ENCODE measurements at places on chromosomes 7 and 10.
A peak's percentile ranks its signal among the peaks of the same experiment; 100 is the strongest.

DNA sequence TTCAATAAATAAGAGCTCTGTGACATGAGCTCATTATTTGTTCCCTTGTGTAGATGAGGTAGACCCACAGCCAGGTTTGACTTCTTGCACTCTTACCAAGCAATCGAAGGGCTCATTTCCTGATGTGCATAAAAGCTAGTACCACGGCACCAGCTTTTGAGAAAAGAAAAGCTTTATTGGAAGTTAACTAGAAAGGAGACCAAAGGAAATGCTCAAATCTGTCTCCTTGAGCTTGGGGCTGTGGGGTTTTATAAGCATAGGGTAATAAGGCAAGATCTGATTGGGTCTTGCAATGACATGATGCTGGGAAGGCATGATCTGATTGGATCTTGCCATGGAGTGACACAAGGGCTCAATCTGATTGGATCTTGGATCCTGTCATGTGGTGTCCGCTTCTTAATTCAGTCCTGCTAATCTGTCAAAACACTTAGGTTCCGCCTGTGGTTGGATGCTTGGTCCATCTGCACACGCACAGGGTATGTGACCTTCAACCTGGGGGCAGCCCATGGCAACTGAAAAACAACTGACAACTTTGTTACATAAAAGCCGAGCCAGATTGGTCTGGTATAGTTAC, 47.8 kb upstream of the FRMD4A start:
- no peak for DNase-seq

DNA sequence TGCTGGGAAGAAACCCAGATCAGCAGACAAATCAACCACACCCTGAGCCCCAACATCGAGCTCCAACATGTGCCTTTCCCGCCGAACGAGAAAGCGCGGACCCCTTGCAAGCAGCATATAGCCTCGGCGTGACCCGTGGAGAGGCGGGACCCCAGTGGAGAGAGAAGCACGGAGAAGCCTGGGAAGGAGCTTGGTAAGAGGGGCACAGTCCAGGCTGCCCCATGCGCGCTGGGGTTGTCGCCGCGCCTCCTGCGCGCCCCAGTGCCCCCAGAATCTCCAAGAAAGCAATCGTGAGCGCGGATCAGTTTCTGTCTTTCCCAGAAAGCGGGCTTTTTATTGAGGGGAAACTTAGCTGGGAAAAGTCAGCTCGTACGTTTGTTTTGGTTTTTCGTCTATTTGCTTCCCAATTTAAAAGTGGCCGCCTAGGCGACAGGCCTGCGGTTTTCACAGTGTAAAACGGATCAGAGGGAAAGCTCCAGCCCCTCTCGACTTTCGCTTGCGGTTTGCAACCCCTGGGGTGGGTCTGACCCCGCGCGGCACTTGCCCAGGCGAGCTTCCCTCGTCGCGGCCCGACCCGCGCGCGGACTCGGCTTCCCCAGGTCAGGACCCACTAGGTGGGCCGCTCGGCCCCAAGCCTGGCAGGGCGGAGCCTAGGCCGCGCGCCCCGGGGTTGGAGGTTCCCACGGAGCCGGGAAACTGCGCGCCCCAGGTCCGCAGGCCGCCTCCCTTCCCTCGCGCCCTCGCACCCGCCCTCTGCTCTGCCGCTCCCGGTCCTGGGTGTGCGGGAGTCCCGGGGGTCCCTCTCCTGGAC, 31.1 kb downstream of the SKIDA1 start:
- peak; percentile 7 for DNase-seq

GRCh38 chr7:91082852-91083495, 181.3 kb upstream of the FZD1 start:
- DNase-seq: peak; percentile 71

GRCh38 chr7:133769668-133770067, 357.5 kb upstream of the LRGUK start:
- no peak for DNase-seq

DNA sequence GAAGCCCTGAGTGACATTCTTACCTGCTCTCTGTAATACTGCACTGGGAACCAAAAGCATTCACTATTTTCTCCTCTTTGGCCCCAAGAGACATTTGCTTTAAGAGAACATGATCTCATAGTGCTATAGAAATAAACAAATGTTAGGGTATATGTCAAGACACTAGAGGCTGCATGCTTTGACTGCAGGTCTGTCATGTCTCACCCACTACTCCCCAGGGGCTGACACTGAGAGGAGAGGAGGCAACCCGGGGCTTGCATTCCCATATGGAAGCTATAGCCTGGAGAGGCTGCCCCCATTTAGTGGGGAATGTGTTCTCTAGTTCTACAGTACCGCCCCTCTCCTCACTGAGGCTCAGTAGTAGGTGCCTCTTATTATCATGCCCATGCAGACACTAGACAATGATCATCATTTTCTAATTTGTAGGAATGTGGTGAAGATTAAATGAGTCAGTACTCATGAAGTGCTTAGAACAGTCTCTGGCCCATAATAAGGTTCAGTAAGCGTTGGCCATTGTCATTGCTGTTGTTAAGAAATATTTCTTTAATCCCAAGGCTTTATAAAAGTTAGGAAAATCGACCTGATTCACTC, 4.9 kb upstream of the SLF2 start:
- DNase-seq: no peak

DNA sequence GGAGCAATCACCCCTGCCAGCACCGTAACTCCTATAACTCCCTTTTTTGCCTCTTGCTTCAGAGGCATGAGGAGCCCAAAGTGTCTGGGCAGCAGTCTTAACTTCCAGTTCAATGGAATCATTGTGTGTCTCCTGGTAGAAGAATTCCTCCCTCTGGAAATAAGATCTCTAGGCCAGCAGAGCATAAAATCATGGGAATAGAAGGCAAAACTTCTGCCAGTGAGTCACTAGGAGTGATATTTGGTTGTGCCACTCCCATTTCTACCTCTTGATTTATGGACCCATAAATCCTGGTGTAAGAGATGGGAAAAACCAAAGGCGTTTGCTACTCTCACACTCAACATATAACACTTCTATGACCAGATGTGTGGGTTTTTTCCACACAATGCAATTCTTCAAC, 104.9 kb upstream of the FAM180A start:
- no peak for DNase-seq

- no peak for DNase-seq
These were observed 727 bp downstream of the RET start for GRCh38 chr10:43077421-43078171.

GRCh38 chr7:36182854-36183604, 30.0 kb downstream of the EEPD1 start:
- DNase-seq: no peak

- no peak for DNase-seq
These were observed 26.4 kb upstream of the HTR5A start for GRCh38 chr7:155043756-155044155.

DNA sequence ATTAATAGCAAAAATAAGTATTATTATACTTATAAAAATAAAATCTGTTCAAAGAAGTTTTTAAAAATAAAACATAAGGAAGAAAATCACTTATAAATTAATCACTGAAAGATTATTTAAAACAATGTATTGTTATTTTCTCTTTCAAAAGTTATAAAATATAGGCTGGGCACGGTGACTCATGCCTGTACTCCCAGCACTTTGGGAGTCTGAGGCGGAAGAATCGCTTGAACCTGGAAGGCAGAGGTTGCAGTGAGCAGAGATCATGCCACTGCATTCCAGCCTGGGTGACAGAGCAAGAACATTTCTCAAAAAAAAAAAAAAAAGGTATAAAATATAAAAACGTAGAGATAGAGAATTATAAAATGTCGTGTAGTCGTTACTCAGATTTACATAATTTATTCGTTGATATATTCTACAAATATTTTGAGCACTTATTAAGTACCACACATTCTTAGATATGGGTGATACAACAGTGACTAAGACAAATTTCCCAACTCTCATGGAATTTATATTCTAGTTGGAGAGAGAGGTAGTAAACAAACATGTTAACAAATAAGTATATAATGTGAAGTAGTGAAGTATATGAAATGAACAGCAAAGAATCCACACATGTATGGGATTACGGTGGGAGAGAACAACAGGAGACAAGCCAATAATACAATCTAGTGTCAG, 1030.0 kb downstream of the SORCS1 start:
- DNase-seq: no peak

DNA sequence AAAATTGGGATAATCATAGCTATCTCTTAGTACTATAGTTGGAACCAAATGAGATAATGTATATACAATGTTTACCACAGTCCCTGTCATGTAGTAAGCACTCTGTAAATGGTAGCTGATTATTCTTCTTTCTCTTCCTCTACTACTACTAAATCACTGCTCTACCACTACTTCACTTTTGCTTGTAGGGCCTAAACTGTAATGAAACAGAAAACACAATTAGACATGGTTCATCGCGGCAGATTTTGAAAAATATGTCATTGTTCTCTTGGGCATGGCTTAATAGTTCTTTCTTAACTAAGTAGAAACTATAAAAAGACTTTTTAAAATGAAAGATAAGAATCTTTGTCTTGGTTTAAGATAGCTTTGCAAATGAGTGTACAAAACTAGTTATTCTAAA, 34.9 kb downstream of the R3HCC1L start:
- DNase-seq: no peak

DNA sequence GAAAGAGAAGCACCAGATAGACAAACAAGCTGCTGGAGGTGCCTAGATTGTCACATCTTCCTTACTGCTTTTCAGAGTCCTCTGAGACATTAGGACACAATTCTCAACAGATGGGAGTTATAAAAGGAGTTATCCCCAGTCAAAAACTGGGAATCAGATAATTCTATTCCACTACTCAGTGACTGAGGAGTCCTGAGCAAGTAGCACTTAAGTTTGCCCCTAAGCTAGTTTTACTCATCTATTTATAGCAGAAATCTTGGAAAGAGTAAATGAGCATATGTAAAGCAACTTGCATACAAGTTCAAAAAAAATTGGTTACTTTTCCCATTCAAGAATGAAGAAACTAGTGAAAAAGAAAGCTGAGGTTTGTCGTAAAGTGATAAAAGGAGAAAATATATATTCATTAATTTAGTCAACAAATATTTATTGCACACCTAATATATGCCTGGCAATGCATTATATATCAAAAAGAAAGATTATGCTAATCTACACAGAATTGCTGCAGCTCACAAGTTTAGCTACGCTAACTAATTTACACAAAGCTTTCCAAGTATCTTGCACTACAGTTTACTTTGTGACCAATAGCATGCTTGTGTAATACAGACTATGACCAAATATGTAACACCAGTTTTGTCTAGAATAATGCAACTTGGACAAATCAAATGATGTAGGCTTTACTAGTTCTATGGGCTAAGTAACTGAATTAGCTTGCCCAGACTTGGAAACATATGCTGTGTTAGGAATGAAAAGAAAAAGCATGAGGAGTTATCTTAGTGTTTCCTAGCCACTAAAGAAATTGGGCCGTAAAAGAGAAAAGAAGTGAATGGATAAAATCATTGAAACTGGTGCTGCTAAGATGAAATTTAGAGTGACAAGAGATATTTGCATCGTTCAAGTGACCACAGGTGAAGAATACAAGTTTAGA, 106.3 kb downstream of the GRM3 start:
- DNase-seq: no peak

- DNase-seq: no peak
These were observed 104.6 kb upstream of the SFMBT2 start for GRCh38 chr10:7515439-7515838.

GRCh38 chr10:44723082-44723481, 188.1 kb upstream of the TMEM72 start:
- no peak for DNase-seq

- DNase-seq: no peak
These were observed 176.2 kb upstream of the CDCA7L start for GRCh38 chr7:22121702-22122474.

- DNase-seq: no peak
These were observed 31.7 kb upstream of the DGKI start for GRCh38 chr7:137878333-137878961.

DNA sequence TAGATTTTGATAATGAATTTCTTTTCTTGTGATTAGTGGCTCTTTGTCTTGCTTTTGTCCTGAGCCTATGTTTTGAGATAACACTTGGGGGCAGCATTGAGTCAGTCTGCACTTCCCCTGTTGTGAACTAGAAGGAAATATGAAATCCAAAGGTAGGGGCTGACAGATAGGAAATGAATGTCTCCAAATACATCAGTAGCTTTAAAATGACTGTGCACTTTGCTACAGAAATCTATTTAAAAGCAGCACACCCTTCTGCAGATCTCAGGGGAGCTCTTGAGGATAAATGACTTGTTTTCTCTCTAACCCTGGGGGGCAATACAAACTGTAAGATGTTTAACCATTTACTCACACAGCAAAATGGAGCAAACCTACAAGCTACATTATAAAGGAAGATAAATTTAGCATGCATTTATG, 176.0 kb upstream of the MYO3A start:
- peak; percentile 44 for DNase-seq

DNA sequence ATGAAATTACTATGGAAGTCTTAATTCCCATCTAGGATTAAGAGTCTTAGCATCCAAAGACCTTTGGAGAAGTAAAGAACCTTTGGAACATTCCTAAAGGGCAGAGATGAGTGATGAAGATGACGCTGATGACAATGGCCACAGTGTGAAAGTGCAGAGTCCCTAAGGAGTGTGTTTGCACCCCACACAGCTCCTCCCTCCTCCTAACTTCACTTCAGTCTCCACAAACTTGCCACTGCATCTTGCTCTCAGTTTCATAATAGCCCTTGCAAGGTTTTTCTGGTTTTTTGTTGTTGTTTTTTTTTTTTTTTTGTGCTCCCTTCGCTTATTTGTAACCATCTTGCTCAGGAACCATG, 117.5 kb upstream of the ANLN start:
- no peak for DNase-seq

- peak; percentile 40 for DNase-seq
These were observed 105.0 kb upstream of the DGKB start for GRCh38 chr7:15007507-15007906.

- DNase-seq: no peak
These were observed 55.0 kb upstream of the LBX1 start for GRCh38 chr10:101284101-101284743.

DNA sequence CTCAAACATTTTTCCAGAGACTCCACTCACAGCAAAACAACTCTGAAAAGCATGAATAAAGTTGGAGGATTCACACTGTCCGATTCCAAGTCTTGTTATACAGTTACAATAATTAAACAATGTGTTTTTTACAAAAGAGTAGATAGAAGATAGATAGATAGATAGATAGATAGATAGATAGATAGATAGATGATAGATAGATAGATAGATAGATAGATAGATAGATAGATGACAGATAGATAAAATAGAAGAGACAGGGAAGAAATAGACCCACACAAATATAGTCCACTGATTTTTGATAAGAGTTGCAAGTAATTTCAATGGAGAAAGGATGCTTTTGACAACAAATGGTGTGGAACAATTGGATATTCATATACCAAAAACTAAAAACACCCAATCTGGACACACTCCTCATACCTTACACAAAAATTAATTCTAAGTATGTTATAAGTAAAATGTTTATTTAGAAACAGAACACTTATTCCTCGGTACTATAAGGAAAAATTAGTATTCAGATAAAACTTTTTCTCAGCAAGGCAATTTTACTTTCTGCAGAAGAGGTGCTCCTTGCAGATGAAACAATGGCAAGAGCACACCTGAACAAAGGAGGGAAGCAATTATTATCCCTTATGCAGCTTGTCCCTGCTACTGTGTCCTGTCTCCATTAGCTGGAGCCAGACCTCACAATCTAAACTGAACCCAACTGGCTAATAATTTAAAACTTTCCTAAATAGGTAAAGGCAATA, 5.7 kb upstream of the TAS2R39 start:
- no peak for DNase-seq

Data from ACHN (cell line).